ENCODE measurements at places on chromosomes 16 and 17.

DNA sequence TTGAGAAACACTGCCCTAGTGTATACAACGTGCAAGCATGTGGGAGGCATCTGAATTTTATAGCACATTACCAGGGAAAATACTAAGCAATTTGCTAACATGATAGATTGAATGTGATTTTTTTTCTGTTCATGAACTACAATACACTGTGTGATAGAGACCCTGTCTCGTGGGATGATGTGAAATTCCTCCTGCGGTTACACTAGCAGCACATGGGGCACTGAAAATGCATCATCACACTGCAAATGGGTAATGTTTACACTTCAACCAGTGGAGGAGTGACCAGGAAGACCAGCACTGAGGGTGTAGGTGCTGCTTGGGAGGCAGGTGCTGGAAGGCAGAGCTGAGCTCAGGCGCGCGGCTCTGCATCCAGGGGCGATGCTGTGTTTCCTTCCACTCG lies 28.8 kb downstream of the ORC6 start:
- DNase-seq, result no peak

DNA sequence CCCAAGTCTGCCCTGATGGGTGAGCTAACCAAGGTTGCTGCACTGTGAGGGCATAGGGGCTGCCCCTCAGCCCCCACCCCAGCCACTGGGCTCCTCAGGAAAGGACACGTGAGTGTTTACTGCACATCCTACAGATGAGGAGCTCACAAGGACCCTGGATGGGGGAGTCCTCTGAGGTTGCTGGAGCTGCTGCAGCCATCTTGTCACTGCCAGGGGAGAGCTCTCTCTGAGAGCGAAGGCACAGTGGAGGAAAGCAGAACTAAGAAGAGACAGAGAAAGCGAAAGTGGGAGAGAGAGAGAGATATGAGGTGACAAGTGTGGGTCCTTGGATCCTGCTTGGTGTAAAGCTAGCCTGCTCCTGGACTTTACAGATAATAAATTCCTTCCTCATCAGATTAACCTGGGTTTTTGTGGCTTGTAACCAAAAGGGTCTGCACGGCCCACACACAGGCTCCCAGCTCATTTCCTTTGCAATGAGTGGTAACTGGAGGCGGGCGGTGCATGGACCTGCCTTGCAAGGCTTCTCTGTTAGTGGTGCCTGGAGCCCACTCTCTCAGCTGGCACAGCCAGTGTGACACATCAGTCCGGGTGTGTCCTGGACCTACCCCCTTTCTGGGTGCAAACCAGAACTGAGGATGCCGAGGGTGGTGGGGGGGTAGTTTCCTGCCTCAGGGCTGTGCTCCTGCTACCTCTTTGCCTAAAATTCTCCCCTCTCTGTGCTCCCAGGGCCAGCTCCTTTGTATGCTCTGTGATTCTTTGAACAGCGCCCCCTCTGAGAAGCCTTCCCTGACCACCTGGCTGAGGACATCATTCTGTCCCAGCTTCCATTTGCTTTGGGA lies 14.2 kb downstream of the SNX20 start:
- DNase-seq, result no peak

DNA sequence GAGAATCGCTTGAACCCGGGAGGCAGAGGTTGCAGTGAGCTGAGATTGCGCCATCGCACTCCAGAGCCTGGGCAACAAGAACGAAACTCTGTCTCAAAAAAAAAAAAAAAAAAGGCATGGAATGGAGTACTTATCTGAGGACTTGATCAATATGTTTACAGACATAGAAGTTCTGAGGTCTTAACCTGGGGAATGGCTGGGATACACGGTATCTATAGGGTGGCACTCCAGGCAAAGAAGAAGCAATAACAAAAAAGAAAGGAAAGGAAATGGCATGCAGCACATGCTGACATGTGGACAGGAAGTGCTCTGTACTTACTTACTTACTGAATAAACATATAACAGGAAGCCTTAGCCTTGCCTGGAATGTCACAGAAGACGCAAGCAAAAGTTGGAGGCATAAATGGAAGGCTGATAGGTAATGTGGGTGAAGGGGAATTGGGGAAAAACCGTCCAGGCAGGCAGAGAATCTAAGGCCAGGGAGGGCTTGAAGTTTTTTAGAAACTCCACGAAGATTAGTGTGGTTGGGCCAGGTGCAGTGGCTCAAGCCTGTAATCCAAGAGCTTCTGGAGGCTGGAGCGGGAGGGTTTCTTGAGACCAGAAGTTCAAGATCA lies 10.1 kb upstream of the SPOP start:
- no peak for DNase-seq

- no peak for DNase-seq
Observed at GRCh38 chr17:16919663-16920627, 52.0 kb downstream of the TNFRSF13B start.

DNA sequence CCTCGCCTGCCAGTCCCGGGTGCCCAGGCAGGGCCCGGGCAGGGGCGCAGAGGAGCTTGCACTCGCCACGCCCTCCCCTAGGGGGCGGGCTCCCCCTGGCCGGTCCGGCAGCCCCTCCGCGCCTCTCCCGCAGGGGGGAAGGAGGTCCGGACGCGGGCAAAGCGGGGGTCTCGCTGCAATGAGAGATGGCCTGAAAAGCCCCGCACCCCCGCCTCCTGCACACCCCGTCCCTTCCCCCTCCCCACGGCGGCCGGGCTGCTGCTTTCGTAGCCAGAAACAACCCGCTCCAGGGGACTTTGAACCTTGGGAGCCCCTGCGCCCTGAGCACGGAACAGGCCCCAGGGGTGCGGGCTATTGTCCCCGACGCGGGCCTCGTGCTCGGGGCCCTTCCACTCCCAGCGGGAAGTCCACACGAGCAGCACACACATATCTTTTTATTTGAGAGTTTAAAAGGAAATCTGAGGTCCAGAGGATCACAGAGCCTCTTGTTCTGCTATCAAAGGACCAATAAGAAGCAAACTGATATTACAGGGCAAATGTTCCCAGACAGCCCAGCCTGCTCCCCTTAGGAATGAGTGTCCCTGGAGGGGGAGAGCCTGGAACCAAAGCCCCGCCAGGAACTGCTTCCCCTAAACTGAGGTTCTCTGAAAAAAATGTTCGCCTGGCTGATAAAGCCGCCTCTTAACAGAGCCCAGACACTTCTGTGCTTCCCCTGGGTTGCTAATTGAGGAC lies 5.8 kb upstream of the CBX4 start:
- DNase-seq, result no peak

DNA sequence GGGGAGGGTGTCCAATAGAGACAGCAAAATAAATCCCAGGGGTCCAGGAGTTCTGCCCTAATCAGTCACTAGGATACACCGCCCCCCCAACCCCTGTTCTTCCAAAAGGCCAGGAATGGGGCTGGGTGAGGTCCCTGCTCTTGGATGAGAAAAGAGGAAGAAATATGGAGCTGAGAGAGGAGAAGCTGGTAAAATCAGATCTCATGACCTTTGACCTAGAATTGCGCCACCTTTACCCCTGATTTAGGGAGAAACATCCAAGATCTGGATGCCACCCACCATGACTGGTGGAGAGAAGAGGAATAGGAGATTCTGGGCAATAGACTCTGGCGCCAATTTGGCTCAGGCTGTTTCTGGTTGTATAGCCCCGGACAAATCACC lies 707 bp upstream of the CACNB1 start:
- DNase-seq, result no peak

GRCh38 chr16:49800876-49801275 lies 55.0 kb downstream of the ZNF423 start:
- no peak for DNase-seq

GRCh38 chr16:28491230-28491969 lies 474 bp downstream of the CLN3 start:
- no peak for DNase-seq

DNA sequence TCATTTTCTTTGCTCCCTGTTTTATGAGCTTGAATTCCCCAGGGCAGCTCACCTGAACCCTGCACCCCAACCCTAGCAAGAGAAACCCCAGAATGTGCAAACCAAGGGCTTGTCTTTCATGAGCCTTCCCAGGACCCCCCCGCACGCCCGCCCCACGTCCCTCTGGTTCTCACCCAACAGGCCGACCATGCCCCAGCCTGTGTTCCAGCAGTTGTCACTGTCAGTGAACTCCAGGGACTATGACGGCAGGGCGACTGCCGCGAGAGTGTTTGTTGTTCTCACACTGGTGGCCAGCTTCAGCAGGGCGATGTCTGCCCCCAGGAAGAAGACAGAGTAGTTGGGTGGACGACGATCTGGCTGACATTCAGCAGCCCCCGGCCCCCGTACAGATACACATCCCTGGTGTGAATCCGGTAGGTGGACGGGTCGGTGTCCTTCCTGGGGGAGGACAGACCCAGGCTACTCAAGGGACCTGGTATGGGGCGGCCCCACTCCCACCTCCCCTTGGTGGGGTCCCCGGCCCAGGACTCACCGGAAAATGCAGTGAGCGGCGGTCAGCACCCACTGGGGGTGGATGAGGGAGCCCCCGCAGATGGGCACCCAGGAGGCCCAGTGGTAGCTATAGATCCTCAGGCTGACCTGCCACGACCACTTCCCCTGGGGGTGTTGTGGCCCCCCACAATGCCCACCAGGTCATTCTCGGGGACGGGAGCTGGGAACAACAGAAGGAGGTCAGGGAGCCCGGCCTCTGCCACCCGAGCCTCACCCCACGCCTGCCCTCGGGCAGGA lies 20.1 kb downstream of the TPSD1 start:
- no peak for DNase-seq

DNA sequence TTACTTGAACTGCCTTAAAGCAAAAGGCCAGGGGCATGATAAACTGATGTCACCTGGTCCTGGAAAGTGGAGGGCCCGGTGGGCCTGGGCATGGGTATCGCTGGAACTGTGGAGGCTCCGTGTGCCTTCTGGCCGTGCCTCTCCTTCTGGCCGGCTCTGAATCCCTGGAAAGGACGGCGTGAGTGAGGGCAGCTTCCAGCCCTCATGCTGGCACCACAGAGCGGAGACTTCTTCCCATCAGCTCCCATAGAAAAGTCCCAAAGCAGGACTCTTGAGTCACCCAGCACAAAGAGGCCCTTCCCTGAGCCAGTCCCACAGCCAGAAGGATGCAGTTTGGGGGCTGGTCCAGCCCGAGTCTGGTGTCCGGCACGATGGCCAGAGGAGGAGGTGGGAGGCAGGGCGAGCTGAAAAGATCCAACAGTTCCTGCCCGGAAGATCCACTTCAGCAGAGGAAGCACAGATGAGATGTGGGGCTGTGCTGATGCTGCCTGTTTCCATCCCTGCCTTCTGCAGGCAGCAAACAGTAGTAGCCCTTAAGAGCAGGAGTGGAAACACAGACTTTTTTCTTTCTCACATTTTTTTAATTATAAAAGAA lies 7.8 kb downstream of the GAA start:
- no peak for DNase-seq

DNA sequence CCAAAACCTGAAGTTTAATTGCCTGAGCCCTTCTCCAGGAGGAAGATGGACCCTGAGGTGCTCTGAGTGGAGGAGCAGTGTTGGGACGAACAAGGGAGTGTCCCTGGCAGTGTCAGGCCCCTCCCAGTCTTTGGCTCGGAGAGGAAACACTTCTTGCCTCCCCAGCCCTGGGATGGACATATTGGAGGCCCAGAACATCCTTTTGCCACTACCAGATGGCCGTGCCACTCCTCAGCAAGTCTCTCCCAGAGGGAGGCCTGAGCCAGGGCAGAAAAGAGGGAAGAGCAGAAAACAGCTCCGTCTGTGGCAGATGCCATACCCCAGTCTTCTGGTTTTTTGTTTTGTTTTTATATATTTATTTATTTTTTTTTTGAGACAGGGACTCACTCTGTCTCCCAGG lies 91.5 kb upstream of the CRHR1 start:
- no peak for DNase-seq

- DNase-seq, result no peak
Observed at GRCh38 chr17:10622617-10623485, 34.3 kb downstream of the MYH3 start.

- DNase-seq, result no peak
Observed at GRCh38 chr17:66610361-66611133, 224.4 kb upstream of the CACNG5 start.

- no peak for DNase-seq
Observed at GRCh38 chr16:21222495-21223337, 10.8 kb upstream of the ANKS4B start.

All from putamen (tissue), 1 donor.